ENCODE measurements at places on chromosomes 12 and 14. TPM values are rescaled to one million over a fixed set of nuclear protein-coding genes. Genes with fewer than 3 reads are reported as not detected.

RASSF9 gene
- 14.6 TPM for polyA plus RNA-seq

PRKD1 gene
- 32.0 TPM for polyA plus RNA-seq

ARMH4 gene
- polyA plus RNA-seq = 88.5 TPM

LALBA gene
- not detected for polyA plus RNA-seq

- DNase-seq = no peak
These were observed 145.8 kb downstream of the BICD1 start for GRCh38 chr12:32252199-32253073.

- DNase-seq = no peak
These were observed 5.2 kb upstream of the LRP1-AS start for GRCh38 chr12:57152639-57153038.

GRCh38 chr12:98420461-98420860, 94.9 kb upstream of the TMPO start:
- DNase-seq = no peak
